ENCODE measurements at places on chromosomes 1 and 21. TPM values are rescaled to one million over a fixed set of nuclear protein-coding genes. Genes with fewer than 3 reads are reported as not detected.

DNA sequence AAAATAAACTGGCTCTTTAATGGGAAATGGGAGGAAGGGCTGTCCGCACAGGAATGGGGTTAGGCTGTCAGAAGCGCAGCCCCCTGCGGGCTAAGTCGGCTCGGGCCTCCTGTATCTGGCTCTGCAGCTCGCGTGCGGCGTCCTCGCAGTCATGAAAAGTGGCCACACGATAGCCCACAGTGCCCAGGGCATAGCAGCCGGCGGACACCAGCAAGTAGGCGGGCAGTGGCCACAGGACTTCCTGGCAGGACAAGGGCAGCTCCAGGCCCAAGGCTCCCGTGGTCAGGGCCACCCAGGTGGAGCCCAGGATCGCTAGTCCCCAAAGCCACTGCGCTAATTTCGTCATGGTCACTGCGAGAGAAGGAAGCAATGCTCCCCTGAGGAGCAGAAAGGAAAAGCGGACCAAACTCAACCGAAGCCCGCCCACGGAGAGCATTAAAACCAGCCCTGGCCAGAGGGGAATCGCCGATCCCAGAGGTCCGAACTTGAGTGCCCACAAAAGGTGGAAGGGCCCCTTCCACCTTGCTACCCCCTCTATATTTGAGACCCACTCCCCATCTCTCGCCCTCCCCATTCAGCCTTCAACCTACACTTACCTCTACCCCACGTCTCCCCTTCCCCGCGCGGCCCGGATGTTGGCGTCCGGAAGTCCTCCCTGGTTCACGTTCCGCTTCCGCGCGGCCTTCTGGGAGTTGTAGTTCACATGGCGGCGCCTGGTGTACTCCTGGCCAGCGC is at the start of gene DPM3:
TSS of gene DPM3 (minus strand) at position 637 of the 735 bp plus-strand sequence. CDS start at position 346, 291 bp downstream.
- DNase-seq: peak; percentile 97

GRCh38 chr1:7000720-7001119 is 215.5 kb downstream of the CAMTA1 start:
- DNase-seq: no peak

The ZMYND12 gene
- total RNA-seq: not detected

- DNase-seq: peak; percentile 70
Observed at GRCh38 chr21:45977396-45977795, 4.2 kb upstream of the COL6A1 start.

DNA sequence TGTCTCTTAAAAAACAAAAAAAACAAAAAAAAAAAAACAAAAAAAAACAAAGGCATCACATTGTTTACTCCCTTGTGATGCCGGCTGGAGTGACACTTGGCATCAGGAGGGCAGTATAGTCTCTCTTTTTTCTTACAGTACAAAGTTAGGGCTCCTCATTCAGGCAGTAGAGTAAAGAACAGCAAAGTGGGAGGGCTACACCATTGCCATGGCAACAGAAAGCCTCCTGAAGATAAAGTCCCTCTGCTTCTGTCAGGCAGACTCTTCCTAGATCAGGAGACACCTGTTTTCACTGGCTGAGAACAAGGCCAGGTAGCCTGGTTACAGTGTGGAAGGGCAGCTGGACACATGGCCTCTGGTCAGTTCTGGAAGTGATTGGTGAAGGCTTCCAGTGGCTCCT is 41.3 kb upstream of the RAB3GAP2 start:
- DNase-seq: no peak

GRCh38 chr1:40769815-40770214 is 13.8 kb upstream of the KCNQ4 start:
- DNase-seq: no peak

- no peak for DNase-seq
Observed at GRCh38 chr1:243454328-243454997, 198.6 kb downstream of the SDCCAG8 start.

GRCh38 chr1:54280651-54281050 is 80.7 kb downstream of the MRPL37 start:
- no peak for DNase-seq

GRCh38 chr21:39051588-39051949 is 131.7 kb downstream of the PSMG1 start:
- no peak for DNase-seq

GRCh38 chr1:172940174-172940855 is 110.4 kb downstream of the TNFSF18 start:
- DNase-seq: no peak

The PGBD5 gene
- total RNA-seq: 1.3 TPM

- DNase-seq: no peak
Observed at GRCh38 chr1:234602334-234603220, 7.4 kb downstream of the IRF2BP2 start.

- DNase-seq: no peak
Observed at GRCh38 chr1:54708385-54708784, 7.3 kb upstream of the TTC4 start.

DNA sequence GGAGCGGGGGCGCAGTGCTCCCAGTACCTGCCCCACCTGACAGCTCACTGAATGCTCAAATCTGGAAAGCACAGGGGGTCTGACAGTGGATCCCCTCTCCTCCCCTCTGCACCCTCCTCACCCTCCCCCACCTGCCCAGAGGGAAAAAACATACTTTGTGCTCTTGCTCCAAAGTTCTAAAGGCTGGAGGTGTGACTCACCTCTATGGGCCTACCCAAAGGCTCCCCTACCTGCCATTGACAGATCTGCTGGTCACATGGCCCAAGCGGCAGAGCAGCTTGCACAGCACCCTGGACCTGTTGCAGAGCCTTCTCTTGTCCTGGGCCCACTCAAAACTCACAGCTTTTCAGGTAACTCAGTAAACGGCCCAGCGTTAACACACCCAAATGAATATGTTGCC is 55.7 kb downstream of the ADSS2 start:
- no peak for DNase-seq

- peak; percentile 87 for DNase-seq
Observed at GRCh38 chr1:183023146-183023600, at the start of gene LAMC1. LAMC1 (plus strand) TSS chr1:183023420; CDS start chr1:183023717, 297 bp downstream.

The PTPN7 gene
- total RNA-seq: 47.3 TPM

GRCh38 chr1:154948079-154948478 is 7.8 kb downstream of the PBXIP1 start:
- DNase-seq: no peak

DNA sequence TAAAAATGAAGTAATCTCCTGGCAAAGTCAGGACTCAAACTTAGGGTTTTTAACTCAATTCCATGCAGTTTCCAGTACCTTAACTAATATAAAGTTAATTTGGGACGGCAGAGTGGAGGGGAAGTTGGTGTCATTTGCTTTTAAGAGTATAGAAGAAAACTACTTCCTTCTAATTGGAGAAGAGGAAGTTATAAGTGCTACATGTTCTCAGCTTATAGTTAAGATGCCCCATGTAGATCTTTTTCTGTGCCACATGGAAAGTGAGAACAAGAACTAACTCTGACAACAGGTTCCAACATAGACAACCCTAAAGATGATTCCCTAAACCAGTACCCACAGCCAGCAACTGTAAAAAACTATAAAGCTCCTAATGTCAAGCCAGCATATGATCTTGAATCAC is 11.5 kb downstream of the RRAGC start:
- DNase-seq: no peak

The LINGO4 gene
- not detected for total RNA-seq

GRCh38 chr21:39010629-39011404 is 172.4 kb downstream of the PSMG1 start:
- no peak for DNase-seq

The OR2T11 gene
- 3.6 TPM for total RNA-seq

DNA sequence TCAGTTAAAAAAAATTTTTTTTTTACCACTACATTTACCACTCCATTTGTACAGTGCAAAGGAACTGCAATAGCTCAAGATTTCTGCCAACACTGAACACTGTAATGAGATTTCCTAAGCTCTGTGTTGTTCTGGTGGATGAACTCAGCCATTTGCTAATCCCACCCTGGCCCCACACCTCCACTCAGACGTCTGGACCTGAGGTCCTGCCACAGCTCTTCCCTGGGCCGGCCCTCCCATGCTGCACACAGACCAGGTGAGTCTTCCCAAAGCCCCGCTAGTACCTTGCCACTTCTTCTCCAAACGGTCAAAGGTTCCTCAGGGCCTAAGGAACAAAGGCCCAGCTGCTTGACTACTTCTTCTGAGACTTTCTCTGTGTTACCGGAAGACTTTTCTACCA is 56.4 kb downstream of the SLC45A1 start:
- DNase-seq: no peak

- DNase-seq: no peak
Observed at GRCh38 chr1:26701266-26701994, 5.6 kb downstream of the ARID1A start.

The SPRR3 gene
- not detected for total RNA-seq

DNA sequence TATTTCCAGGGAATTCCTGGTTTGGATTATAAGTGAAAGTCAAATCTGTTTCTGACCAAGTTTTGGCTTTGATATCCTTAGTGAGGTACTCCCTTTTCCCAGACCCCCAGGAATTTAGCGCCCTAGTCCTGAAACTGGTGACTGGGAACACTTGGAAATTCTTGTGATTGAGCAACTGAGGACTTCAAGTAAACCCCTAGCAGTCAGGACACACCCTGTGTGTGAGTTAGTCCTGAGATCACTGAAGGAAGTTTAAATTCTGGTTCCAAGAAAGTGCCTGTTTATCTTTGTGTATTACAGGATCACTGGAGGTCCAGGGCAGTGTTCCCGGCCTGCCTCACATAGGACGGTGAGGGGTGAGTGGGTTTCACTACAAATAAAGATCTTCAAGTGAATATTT is 95.1 kb upstream of the F3 start:
- DNase-seq: no peak

The KPRP gene
- not detected for total RNA-seq

The CRP gene
- not detected for total RNA-seq

DNA sequence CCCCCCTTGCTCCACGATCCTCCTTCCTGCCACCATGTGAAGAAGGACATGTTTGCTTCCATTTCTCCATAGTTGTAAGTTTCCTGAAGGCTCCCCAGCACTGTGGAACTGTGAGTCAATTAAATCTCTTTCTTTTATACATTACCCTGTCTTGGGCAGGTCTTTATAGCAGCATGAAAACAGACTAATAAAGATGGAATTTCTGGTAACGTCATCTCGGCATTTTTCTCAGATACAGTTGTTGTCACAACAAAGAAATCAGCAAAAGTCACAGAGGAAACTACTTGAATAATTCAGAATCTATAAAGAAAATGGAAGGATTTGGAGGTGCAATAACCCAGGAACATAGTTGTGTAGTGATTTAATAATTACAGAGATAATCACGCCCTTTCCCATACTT is 4.4 kb downstream of the APCS start:
- no peak for DNase-seq

GRCh38 chr1:47241114-47242113 is 9.4 kb upstream of the TAL1 start:
- no peak for DNase-seq
